Endothelial cell of coronary artery (primary cell): ENCODE measurements at places on chromosomes 11 and 22. TPM values are rescaled to one million over a fixed set of nuclear protein-coding genes. Genes with fewer than 3 reads are reported as not detected.

Gene DEUP1
- total RNA-seq, result not detected in 2 replicates

Gene SLC22A25
- not detected in 2 replicates for total RNA-seq

Gene CNIH2
- total RNA-seq, result 0.09 TPM in 2 replicates

Gene OR5T1
- total RNA-seq, result not detected in 2 replicates

Gene SLC22A9
- not detected in 2 replicates for total RNA-seq
